ENCODE measurements at places on chromosomes 7 and 10.
A peak's percentile ranks its signal among the peaks of the same experiment; 100 is the strongest.

DNA sequence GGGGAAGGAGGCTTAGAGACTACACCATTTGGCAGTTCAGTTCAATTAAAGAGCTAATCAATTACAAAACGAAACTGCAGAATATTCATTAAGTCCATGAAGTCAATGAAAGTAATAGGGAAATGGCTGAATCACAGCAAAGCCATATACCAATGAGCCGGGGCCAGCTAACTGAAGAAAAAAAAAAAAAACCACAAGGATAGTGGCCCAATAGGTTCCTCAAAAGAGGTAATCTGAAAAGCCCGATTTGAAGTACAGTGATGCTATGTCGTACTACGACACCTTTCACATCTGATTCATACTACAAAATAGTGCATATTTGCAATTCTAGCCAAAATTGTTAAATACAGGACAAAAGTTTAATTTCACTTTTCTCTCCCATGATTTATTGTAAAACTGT lies 2.5 kb downstream of the ARHGAP12 start:
- DNase-seq, result no peak

- no peak for DNase-seq
These were observed 131.1 kb downstream of the ELAPOR2 start for GRCh38 chr7:86928308-86928707.

DNA sequence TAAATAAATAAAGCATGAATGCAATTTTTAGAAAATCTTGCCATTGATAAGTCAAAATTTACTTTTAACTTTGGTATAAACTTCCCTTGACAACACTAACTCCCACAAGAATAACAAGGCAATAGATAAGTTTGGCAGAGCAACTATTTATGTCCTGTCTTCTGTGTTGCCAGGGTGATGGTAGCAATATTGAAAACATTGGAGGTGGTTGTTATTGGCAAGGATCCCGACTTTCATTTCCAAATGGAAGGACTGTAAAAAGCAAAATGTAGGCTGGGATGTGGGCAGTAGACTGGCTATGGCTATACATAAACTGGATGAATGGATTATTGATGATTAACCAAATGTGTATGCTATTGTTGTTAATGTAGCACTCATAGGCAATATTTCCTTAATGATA lies 134.9 kb upstream of the CACNA2D1 start:
- DNase-seq, result no peak

DNA sequence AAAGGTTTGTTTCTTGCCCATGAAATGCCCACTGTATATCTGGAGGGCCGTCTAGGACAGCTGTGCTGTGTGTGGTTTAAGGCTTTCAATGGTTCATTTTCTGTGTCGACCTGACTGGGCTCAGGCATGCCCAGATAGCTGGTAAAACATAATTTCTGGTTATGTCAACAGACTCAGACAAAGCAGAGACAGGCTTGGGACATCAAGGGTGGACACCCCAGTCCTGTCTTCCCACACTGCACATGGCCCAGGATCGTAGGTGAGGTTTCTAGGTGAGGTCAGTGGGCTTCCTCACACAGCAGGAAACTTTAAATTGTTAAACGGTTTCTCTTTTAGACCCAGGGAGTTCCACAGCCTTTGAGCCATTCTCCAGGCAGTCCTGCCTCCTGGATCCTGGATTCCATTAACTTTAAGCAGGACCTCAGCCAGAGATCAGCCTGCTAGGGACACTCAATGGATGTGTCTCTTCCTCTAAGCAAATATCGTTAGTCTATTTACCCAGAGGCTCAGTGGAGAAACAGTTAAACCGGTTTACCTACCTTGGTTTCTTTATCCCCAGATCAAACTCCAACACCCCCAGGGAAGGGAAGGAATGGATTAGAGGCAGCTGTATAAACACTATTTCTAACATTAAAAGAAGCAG lies 66.4 kb downstream of the ST8SIA6 start:
- peak; percentile 4 for DNase-seq

- no peak for DNase-seq
These were observed 25.5 kb downstream of the ETV1 start for GRCh38 chr7:13963925-13964324.

DNA sequence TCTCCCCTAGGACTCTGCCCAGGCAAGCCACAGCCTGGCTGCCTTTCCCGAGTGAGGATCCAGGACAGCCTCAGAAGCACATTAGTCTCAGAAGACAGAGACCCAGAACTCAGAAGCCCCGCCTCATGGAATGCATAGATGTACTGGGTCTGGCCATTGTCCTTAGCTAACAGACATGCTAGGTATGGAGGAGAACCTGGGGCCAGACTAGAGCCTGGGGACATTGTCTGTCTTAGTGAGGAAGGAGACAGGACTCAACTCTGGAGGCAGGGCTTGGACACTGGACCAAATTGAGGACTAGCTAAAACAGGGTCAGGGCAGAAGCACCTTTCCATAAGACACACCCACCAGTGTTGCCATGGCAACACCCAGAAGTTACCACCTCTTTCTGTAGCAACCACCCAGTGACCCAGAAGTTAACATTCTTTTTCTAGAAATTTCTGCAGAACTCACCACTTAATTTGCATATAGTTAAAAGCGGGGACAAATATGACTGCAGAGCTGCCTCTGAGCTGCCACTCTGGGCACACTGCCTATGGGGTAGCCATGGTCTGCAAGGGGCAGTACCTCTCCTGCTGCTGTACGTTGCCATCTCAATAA lies 27.5 kb downstream of the TLX1 start:
- no peak for DNase-seq

DNA sequence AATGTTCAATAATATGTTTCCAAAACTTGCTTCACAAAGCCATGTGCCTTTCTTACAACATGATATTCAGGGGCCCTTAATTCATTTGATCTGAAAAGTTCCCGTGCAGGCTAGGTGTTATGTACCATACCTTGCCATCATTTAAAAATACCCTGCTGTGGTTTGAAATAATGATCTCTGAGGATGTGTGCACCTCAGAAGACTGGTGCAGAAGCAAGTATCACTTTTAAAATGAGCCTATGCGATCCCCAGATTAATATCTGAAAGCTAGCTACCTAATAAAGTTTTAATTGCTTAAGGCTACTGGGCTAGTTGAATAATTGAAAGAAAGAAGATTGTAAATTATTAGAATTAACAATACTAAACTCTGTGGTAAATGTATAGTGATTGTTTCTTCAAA lies 262.4 kb downstream of the CDK14 start:
- no peak for DNase-seq
